ENCODE measurements at places on chromosomes 13 and 19. TPM values are rescaled to one million over a fixed set of nuclear protein-coding genes. Genes with fewer than 3 reads are reported as not detected.

SARS2 gene
- 49.5 TPM for total RNA-seq

NLRP9 gene
- total RNA-seq: not detected

TTYH1 gene
- 0.46 TPM for total RNA-seq

ZNF682 gene
- 6.2 TPM for total RNA-seq

PCDH9 gene
- total RNA-seq: 0.13 TPM

TMEM143 gene
- total RNA-seq: 5.6 TPM

POSTN gene
- 0.20 TPM for total RNA-seq

APOC1 gene
- 1.3 TPM for total RNA-seq

- no peak for DNase-seq
These were observed 9.5 kb upstream of the RFX1 start for GRCh38 chr19:14015524-14016035.

- no peak for DNase-seq
These were observed 52.7 kb downstream of the MYO16 start for GRCh38 chr13:108681986-108682575.

GRCh38 chr13:37869506-37869755 is 141 bp downstream of the TRPC4 start:
- DNase-seq: no peak

DNA sequence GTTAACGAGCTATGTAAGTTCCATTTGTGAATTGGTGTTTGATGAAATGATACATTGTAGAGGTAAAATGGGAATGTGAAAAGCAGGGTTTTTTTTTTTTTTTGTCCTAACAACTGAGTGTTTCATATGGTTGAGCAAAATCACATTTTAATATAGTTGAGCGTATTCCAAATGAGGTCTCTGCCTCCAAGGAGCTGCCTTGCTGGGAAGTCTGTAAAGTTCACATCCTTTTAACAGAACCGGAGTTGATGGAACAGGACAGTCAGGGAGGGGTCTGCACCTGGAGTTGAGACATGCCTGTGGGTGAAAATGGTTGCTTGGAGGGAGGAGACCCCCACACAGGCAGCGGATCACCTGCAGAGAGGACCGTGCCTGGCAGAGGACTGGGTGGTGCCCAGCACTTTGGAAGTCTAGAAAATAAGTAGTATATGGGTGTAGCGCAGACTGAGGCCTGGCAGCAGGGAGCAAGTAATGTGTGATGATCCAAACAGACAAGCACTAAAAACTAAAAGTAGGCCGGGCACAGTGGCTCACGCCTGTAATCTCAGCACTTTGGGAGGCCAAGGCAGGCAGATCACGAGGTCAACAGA is 75.2 kb upstream of the UBAC2 start:
- DNase-seq: no peak

- DNase-seq: no peak
These were observed 8.5 kb downstream of the TMTC4 start for GRCh38 chr13:100666124-100666523.

- no peak for DNase-seq
These were observed 27.9 kb downstream of the UGGT2 start for GRCh38 chr13:96025283-96025682.

- no peak for DNase-seq
These were observed 5.7 kb downstream of the COL5A3 start for GRCh38 chr19:10004617-10005016.

GRCh38 chr19:20333508-20333907 is 166.5 kb downstream of the ZNF486 start:
- no peak for DNase-seq

- DNase-seq: no peak
These were observed 2.9 kb upstream of the CERS1 start for GRCh38 chr19:18898607-18899408.

- DNase-seq: no peak
These were observed 245.2 kb downstream of the DLEU7 start for GRCh38 chr13:50598338-50598737.

DNA sequence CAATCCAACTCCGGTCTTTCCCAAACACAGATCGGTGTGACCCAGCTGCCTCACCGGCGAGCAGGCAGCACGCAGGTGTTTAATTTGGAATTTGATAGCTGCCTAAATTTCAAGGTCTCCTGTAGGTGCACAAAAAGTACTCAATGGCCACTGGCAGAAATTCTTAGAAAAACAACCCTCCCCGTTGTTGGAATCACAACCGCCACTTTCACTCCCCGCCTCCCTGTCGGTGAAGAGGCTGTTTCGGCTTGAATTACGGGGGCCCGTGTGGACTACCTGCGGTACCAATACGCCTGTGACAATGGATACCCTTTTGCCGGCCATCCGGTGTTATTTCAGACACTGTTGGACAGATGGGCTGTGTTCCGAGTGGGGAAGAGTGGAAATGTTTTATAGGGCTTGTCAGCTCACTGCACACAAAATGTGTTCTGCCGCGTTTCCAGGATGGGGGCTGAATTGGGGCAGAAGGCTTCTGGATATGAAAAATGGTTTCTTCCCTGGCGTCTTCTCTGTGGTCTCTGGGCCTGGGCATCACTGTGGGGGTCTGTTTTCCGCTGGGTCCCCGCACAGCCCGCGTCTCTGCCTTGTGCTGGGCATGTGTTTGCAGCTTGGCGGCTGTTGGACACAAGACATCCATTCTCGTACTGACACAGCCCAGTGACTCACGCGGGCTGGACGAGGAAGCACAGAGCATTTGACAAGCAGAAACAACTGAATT is 45.4 kb downstream of the ZIC5 start:
- no peak for DNase-seq

DNA sequence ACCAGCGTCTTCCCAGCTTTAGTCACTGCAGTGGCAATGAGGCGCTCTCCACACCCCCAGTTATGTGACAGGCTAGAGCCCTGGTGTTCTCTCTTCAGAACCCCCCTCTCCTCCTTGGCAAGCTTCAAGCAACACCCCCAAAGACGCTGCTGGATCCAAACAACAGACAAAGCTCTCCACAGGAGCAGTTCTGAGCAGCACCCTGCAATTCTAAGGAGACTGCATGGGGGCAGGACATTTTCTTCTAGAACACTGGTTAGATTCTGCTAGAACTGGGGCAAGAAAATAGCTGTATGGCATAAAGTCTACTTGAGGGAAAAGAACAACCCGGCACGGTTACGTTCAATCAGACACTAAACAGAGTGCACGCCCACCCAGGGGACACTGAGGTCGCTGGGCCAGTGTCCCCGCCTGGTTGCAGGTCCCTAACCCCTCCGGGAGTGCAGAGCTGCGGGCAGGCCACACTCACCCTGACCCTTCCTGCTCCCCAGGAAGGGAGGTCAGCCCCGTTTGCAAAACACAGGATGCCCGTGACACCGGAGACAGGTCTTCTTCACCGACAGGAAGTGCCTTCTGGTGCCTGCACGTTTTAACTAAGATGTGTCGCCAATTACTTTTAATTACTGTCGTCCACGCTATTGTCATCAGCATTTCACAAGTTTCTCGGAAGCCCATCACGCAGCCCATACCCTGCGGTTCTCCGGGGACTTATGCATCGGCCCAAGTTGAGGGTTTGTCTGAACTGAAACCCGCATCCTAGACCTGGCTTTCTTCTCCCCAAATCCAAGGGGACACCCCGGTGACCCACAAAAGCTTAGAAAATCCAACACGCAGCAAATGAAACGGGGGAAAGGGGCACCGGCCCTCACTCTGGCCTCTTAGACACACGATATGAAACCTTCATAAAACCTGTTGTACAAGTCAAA is 943 bp downstream of the GJB6 start:
- DNase-seq: no peak

- DNase-seq: peak; percentile 74
These were observed 2.4 kb upstream of the NTN5 start for GRCh38 chr19:48674921-48675824.

DNA sequence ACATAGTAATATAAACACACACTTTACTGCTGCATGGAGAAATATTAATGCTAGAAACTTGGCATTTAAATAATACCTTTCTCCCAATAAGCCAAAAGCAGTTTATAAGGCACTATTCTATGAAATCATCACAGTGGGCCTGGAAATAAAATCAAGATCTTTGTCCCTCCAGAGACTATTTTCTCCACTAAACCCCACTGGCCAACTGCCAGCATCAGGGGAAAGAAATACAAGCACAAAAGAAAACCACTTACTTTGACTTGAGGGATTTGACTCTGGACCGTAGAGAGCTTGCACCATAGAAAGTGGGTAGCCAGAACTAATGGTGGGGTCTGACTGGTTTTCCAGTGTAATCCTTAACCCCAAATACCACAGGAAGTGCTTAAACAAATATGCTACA is 71.9 kb downstream of the DCLK1 start:
- DNase-seq: no peak

DNA sequence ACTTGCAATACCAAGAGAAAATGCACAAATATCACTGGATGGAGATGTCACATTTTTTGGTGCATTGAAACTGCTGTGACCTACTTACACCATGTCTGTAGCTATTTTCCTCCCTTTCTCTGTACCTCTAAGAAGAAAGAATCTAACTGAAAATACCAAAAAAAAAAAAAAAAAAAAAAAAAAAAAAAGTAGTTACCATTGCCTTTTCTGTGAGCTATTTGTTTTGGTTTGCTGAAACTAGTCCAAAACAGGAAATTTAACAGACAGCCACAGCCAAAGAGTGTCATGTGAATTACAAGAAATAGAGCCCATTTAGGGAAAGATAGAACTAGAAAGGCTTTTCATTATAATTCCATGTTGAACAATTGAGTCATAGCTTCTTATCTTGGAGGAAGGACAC is 37.3 kb downstream of the TNFSF13B start:
- no peak for DNase-seq

DNA sequence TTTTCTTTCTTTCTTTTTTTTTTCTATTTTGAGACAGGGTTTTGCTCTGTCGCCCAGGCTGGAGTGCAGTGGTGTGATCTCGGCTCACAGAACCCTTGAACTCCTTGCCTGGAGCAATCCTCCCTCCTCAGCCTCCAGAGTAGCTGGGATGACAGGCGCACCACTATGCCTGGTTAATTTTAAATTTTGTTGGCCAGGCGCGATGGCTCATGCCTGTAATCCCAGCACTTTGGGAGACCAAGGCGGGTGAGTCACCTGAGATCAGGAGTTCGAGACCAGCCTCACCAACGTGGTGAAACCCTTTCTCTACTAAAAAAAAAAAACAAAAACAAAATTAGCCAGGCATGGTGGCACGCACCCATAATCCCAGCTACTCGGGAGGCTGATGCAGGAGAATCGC is 8.7 kb upstream of the SBNO2 start:
- no peak for DNase-seq

DNA sequence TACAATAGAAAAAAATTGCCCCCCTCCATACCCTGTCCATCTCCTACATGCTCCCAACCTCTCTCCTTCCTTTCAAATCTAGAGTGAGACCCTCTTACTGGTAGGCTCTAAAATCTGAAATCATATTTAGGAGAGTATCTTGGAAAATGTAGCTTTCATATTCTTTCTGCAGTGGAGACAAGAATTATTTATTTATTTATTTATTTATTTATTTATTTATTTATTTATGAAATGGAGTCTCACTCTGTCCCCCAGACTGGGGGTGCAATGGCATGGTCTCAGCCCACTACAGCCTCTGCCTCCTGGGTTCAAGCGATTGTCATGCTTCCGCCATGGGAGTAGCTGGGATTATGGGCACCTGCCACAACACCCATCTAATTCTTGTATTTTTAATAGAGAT is 174.1 kb upstream of the MYO16 start:
- no peak for DNase-seq

DNA sequence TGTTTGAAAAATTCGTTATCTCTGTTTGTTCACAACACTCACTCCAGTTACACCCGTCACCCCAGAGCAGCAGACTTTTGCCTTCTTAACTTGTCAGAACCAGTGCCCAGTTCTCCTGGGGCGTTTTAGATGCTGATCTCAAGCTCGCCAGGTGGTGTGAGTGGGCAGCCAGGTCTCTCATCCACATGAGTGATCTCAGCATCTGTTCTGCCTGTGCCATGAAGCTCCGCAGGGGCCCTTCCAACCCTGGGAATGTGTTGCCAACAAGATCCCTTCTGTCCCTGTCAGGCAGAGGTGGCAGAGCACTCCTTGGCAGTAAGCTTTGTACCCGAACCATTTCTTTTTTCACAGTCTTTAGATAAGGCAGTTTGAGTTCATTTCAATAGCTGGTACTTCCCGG is 896.5 kb downstream of the UQCRFS1 start:
- DNase-seq: no peak

DNA sequence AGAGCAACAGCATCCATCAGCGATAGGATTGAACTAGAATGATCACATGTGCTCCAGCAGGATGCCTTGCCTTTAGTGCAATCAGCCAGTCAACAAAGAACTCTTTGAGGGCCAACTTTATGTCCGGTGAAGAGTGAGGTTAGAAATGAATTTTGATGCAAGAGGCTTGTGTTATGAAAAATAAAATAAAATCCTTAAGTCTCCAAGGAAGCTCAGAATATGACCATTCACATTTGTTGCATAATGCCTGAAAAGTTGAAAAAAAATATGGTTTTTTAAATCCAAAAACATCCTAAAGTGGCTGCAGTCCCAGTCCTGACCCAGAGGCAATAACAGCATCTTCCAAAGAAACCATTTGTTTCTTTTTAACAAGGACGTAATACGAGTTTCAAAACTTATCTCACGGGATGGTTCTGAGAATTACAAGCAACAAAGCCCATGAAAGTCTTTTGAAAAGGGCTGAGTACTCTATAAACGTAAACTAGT is 61.3 kb downstream of the DCLK1 start:
- no peak for DNase-seq

DNA sequence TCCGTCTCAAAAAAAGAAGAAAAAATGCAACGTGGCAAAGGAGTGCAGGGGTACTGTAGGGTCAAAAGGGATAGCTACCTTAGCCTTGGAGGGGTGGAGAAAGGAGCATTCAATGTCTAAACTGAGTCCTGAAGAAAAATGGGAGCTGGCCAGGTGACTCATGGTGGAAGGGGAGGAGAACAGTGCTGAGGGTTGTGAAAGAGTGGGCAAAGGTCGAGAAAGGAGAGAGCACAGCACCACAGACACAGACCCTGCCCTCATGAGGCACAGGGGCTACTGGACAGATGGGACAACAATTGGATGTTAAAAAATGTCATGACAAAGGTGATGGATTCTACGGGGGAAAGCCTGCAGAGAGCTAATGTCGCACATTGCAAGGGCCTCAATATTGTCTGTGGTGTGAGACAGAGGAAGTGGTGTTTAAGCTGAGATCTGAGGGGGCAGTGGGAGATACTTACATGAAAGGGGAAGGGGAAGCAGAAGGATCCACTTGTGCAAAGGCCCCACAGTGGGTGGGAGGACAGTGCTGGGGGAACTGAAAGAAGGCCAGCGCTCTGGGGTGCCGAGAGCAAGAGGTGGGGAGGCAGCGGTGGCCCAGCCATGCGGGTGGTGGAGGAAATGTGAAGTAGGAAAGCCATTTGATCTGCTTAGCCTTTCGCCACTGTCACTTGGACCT is 42.9 kb upstream of the URAD start:
- DNase-seq: no peak

DNA sequence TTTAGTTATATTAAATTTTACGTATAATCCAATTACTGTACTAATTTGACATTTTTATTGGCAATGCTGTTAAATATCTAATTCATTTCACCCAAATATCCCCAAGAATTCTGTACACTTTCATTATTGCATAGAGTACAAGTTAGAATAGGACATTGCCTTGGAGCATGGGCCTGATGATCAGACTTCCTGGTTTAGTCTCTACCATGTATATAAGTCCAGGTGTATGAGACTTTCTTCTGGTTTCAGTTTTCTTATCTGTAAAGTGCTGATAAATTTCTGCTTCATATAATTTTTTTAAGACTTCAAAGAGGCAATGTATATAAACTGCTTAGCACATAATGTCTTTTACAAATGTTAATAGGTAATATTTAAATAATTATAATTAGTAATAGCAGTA is 179.4 kb downstream of the KLF12 start:
- DNase-seq: no peak
